ENCODE measurements at places on chromosomes 16 and 17.
A peak's percentile ranks its signal among the peaks of the same experiment; 100 is the strongest.

GRCh38 chr16:74320707-74321106, 24.1 kb downstream of the PSMD7 start:
- DNase-seq: no peak

GRCh38 chr17:72274614-72275013, 153.8 kb downstream of the SOX9 start:
- no peak for DNase-seq

GRCh38 chr17:2854143-2855055, 58.2 kb downstream of the RAP1GAP2 start:
- DNase-seq: peak; percentile 80

- no peak for DNase-seq
Measured at GRCh38 chr16:89344846-89345611, 127.5 kb downstream of the ZNF778 start.

Measured in stomach (tissue), 19 donors.